HCT116 (cell line): ENCODE measurements at places on chromosomes 5 and 9.

DNA sequence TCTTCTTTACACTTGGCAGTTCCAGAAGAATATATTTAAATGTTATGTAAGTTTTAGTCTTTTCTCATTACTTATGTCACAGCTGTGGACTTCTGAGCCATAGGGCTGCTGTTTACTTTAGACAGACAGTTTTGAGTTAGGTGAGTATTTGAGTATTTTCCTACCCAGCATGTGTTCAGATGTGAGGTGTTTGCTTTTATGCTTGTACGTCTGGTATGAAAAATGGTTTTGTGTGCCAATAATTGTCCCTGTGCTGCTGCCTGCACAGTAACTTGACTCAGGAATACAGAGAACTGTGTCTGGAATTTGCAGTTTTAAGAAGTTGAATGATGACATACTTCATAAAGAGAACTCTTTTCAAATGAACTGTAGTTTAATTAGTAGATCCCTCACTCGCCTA, 20.8 kb downstream of the MEGF10 start:
- DNase-seq = no peak

- DNase-seq = no peak
Observed at GRCh38 chr9:113574441-113575262, 111.1 kb downstream of the RGS3 start.

- no peak for DNase-seq
Observed at GRCh38 chr9:127213859-127214258, 50.7 kb upstream of the GARNL3 start.

DNA sequence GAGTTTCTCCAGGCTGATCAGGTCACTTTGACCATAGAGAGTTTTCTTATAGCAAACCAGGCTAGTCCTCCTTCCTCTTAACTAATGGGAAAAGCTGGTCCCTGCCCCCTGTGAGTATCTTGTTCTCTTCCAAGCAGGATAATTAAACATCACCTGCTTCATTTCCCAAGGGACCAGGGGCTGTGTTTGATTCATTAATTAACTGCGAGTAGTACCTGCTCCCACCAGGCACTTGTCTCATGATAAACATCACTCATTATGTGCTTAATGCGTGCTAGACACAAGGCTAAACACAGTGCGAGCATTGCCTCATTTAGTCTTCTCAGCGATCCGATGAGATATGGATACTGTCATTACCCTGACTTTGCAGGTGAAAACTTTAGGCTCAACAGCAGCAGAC, 1.7 kb upstream of the FAM163B start:
- DNase-seq = no peak
